ENCODE measurements at places on chromosomes 2 and 18.

DNA sequence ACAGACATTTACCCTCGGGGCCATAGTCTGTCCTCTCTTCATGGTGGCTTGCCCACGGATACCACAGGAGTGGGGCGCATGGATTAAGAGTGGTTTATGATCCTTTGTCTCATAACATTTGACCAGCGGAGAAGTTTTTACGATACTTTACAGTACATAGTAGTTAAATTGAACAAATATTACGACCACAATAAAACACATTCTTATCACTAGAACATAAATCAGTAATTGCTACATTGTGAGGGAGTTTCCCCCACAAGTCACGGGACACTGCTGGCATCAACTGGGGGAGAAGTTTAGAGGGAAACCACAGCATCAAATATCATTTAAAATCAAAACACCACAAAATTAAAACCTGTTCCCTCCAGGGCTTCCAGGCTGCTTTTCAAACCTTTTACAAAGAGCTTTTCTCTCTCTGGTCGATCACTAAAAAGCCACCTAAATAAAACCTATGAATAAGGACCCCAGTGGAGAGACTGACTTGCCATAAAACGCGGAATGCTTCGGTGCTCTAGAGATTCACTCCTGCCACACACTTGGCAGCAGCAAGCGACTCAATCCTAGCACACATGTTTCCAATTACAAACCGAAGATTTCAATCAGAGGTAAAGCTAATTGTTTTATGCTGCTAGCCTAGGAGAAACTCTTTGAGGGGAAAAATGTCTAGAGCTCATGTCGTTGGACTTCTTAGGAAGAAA is 173.7 kb upstream of the HNRNPA3 start:
- DNase-seq, result no peak

DNA sequence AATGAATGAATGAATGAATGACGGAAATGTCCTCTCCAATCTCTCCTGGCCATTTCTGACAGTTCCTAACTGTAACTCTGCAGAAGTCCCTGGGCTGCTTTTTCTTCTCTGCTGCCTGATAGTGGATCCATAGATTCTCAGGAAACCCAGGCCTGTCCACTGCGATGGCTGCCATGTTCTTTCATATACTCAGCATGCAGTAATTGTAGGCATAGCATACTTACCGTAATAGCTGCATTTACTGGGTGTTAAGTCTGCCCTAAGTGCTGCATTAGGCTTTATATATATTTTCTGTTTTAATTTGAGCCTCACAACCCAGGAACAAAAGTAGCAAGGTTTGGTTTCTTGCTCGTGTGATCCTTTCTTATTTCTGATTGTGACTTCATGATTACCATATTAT is 122.9 kb downstream of the DCC start:
- no peak for DNase-seq

DNA sequence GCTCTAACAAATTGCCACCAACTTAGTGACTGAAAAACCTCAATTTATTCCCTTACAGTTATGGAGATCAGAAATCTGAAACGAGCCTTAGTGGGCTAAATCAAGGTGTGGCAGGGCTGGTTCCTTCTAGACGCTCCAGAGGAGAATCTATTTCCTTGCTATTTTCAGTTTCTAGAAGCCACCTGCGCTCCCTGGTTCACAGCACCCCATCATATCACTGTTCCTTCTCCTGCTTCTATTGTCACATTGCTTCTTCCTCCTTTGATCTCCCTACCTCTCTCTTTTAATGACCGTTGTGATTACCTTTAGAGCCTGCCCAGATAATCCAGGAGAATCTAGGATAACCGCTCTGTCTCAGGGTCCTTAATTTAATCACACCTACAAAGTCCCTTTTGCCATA is 596.6 kb downstream of the PLCL1 start:
- no peak for DNase-seq

- no peak for DNase-seq
Measured at GRCh38 chr18:65753520-65753919, 2.7 kb downstream of the CDH7 start.

DNA sequence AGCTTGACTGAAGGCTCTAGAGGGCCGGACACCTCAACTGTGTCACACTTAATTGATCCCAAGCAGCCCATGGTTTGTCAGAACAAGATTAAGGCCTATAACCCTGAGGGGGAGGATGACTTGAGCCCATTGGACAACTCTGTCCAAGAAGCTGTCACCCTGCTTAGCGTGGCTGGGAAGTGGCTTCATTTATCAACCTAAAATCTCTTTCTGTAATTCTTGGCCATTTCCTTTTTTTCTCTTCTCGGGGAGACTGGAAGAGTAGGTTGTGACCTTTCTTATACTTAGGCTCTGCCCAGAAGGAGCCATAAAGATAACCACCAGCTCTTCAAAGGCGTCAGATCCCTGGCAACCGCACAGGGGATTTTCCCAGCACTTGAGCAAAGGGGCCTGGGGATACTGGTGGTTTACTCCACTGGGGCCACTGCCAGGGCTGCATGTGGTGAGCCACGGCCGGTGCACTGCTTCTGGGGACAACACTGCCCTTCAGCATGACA is 265.5 kb downstream of the CYRIA start:
- no peak for DNase-seq

DNA sequence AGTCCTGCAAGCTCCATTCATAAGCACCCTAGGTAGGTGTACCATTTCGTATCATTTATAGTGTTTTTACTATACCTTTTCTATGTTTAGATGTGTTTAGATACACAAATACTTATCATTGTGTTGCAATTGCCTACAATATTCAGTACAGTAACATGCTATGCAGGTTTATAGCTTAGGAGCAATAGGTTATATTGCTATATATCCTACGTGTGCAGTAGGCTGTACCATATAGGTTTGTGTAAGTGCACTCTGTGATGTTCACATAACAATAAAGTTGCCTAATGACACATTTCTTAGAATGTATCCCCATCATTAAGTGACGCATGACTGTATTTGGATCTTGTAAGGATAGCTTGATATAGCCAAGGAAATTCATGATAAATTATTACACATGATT is 88.6 kb upstream of the CDH20 start:
- no peak for DNase-seq

All from AG04450 (cell line).